Fibroblast of the aortic adventitia (primary cell): ENCODE measurements at places on chromosomes 13 and 19. TPM values are rescaled to one million over a fixed set of nuclear protein-coding genes. Genes with fewer than 3 reads are reported as not detected.

SERP2 gene
- total RNA-seq = 9.5 and 9.9 TPM in 2 replicates

FAM216B gene
- 0.25 TPM in 1 of 2 replicates, not detected in the other for total RNA-seq

TNFSF13B gene
- 5.6 and 60.8 TPM in 2 replicates for total RNA-seq

TRAPPC5 gene
- 26.3 and 38.8 TPM in 2 replicates for total RNA-seq

NLRP5 gene
- not detected in 2 replicates for total RNA-seq

ARID3A gene
- total RNA-seq = 3.7 and 11.2 TPM in 2 replicates

TOMM40 gene
- total RNA-seq = 8.7 and 30.2 TPM in 2 replicates

KLHL1 gene
- not detected in 2 replicates for total RNA-seq

HSH2D gene
- not detected in 2 replicates for total RNA-seq

BRME1 gene
- 1.5 and 1.8 TPM in 2 replicates for total RNA-seq

ATXN8OS gene
- not detected in 2 replicates for total RNA-seq
